ENCODE measurements at places on chromosomes 3 and 15. TPM values are rescaled to one million over a fixed set of nuclear protein-coding genes. Genes with fewer than 3 reads are reported as not detected.

- no peak for DNase-seq
Observed at GRCh38 chr15:89377024-89377841, 42.6 kb upstream of the POLG start.

DNA sequence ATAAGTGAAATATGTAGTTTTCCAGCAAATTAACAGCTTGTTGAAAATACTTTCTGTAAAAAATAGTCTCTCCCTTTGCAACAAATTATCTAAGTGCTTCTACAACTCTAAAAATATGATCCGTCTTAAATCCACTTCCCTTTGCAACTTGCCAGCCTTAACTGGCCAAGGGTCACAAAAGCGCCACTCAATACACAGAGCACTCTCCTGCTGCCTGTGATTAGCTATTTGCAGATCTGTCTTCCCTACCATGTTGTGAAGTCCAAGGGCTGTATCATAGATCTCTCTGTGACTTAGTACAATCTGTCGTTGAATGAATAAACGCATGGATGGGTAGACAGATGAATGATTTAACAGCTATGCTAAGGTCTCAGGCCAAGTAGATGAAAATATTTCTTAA lies 76.2 kb downstream of the ITGB5 start:
- no peak for DNase-seq

GRCh38 chr3:54862526-54862925 lies 65.3 kb downstream of the LRTM1 start:
- DNase-seq: no peak

The TMEM108 gene
- not detected for polyA plus RNA-seq

The C3orf49 gene
- polyA plus RNA-seq: not detected

All from foreskin keratinocyte (primary cell).